NCI-H187 (cell line): ENCODE measurements at places on chromosomes 7 and 10.

- DNase-seq, result no peak
Observed at GRCh38 chr10:93947055-93947454, 46.7 kb upstream of the PLCE1 start.

- DNase-seq, result no peak
Observed at GRCh38 chr10:52322936-52323335, 8.9 kb downstream of the DKK1 start.

GRCh38 chr7:73809467-73809951, 21.3 kb upstream of the CLDN4 start:
- DNase-seq, result no peak

DNA sequence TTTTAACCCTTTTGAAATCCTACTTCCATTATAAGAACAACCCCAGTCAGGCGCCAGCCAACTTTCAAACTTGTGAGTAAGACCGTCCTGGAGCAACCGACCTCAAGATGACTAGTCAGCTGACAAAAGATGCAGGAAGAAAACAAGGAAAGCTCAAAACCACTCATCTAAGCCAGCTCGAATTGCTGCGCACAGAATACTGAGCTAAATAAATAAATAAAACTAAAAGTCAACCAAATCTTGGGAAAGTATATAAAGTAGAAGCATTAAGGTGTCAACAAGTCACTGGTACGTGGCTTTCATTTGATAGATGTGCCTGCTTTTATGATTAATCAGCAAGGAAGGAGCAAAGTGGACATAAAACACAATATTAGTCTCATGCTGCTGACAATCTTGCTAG, 1269.8 kb downstream of the XPNPEP1 start:
- no peak for DNase-seq

- no peak for DNase-seq
Observed at GRCh38 chr7:1651031-1651446, 19.0 kb upstream of the ELFN1 start.

- DNase-seq, result no peak
Observed at GRCh38 chr10:3734111-3734510, 50.9 kb downstream of the KLF6 start.
